ENCODE measurements at places on chromosomes 6 and 20.
A peak's percentile ranks its signal among the peaks of the same experiment; 100 is the strongest.

- DNase-seq, result no peak
Observed at GRCh38 chr6:10237298-10238038, 177.4 kb downstream of the TFAP2A start.

GRCh38 chr6:55778705-55779104 is 96.7 kb downstream of the BMP5 start:
- DNase-seq, result no peak

DNA sequence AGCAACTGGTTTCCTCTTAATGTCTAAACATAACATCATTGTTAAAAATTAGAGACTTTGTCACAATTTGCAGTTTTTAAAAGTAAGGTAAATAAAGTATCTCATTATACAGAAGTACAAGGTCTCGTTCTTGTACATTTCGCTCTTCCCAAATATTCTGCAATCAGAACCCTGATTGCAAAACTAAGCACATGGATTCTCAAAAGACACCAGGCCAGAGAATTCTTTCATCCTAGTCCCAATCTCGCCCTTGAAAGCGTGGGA is 355 bp upstream of the AKAP7 start:
- DNase-seq, result no peak

DNA sequence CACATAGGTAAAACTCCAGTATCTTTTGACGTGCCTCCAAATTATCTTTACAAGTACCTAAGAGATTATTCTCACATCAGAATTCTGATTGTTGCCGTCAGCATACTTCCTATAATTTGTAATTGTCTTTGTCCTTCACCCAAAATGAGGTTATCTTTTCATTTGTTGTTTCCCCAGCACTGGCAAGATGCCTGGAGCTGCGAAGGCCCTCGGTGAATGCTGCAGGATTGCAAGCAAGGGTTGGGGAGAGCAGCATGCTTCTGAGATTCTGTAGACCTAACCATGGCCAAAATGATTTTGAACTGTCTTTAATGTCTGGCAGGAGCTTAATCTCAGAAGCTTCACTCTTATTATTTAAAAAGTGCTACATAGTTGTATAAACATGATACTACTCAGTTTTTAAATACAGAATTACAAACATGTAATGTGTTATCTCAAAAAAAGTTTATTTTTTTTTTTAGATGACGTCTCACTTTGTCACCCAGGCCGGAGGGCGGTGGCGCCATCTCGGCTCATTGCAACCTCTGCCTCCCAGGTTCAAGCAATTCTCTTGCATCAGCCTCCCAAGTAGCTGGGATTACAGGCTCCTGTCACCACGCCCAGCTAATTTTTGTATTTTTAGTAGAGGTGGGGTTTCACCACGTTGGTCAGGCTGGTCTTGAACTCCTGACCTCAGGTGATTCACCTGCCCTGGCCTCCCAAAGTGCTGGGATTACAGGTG is 88.7 kb downstream of the ELOVL5 start:
- no peak for DNase-seq

GRCh38 chr20:32516583-32517517 is 68.3 kb downstream of the NOL4L start:
- no peak for DNase-seq

GRCh38 chr6:114941078-114941477 is 598.3 kb upstream of the HS3ST5 start:
- no peak for DNase-seq

- DNase-seq, result no peak
Observed at GRCh38 chr20:25281541-25281991, 33.7 kb downstream of the PYGB start.

DNA sequence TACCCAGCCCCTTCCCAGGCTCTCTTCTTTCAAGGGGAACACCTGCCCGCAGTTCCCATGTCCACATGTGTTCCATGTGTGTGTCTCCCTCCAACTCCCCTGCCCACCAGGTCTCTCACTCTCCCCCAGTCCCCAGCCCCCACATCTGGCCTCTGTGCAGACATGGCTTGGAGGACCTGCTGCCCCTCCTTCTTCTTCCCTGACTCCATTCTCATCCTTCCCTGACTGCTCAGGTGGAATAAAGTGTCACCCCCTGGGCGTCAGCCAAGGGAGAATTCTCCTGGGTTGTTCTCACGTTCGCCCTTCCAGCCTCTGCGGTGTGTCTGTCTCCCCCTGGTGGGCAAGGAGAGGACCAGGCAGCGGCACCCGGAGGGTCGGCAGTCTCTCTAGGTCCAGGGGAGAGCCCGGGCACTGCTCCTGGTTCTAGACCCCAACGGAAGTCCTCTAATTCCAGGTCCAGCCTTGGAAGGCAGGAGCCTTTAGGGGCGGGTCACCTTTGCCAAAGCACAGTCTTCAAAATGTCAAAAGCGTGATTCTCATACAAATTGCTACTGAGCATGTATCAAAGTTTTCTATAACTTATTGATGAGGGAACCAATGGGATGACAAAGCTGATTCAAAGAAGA is 50.5 kb downstream of the EBF4 start:
- peak; percentile 68 for DNase-seq

- no peak for DNase-seq
Observed at GRCh38 chr6:5464099-5464885, 203.0 kb downstream of the FARS2 start.

DNA sequence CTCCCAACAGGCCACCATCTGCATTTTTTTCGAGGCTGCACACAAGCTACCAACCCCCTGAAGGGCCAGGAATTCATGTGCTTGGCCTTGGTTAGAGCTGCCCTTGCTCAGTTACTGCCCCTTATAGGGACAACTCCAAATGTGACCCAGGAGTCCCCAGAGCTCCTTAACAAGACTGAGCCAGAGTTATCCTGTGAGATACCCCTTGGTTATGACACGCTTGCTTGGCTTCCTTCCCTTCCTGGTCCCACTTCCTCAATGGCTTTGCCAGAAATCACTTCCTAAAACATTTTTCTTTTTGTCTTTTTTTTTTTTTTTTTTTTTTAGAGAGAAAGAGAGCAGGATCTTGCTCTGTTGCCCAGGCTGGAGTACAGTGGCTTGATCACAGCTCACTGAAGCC is 8.9 kb downstream of the TREM1 start:
- no peak for DNase-seq

- DNase-seq, result no peak
Observed at GRCh38 chr20:24827603-24828295, 121.3 kb upstream of the CST7 start.

DNA sequence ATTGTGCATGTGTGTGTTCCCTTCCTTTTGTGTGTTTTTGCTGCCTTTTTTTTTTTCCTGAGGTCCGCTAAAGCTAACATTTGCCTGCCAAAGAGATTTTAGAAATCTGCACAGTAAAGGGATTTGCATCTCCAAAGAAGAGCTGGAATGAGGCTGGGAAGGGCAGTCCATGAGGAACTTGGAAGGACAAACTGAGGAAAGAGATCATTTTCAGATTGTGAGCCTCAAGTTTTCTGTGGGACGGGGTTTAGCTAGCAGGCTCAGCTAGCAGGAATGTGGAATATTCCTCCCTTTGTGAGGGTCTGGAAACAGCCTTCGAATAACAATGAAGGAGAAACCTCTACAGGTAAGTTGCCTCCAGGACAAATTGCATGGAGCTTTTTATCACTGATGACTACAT is 3.8 kb downstream of the INSM1 start:
- DNase-seq, result no peak
